Fibroblast of lung (primary cell): ENCODE measurements at places on chromosomes 2 and 18. TPM values are rescaled to one million over a fixed set of nuclear protein-coding genes. Genes with fewer than 3 reads are reported as not detected.

FBXO15 gene
- 0.77 and 0.83 TPM in 2 replicates for total RNA-seq

BCL11A gene
- under 0.01 and 0.17 TPM in 2 replicates for total RNA-seq

- peaks cover 9% of the 10 kb centered on the region for H3K4me1 ChIP-seq
- no peak for DNase-seq
- H3K36me3 ChIP-seq: peaks cover 2% of the 10 kb centered on the region
- no peaks in the 10 kb centered on the region for H3K27me3 ChIP-seq
These were observed 120.6 kb upstream of the EML6 start for GRCh38 chr2:54602736-54603322.

DNA sequence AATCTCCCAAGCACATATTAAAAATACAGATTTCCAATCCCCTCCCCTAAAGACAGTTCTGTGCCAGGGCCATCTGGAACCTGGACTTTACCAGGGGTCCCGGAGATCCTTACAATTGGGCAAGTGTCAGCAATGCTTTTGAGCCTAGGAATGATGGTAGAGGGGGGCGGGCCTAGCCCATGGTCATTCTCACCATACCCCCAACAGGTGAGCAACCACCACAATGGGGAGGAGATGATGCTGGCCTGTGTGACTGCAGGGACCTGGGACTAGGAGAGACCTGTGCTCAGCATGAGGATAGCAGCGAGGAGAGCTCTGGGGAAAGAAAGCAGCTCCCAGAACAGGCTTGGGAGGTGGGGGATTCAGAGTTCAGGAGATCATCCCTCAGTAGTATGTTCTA is 13.9 kb upstream of the ASAP2 start:
- DNase-seq: no peak
- peak overlapping the region; percentile 83 for H3K27ac ChIP-seq
- H3K4me1 ChIP-seq: peaks cover 7% of the 10 kb centered on the region
- no peak overlapping the region for H3K4me3 ChIP-seq
- H3K27me3 ChIP-seq: no peaks in the 10 kb centered on the region
- H3K36me3 ChIP-seq: no peaks in the 10 kb centered on the region

XDH gene
- total RNA-seq: under 0.01 and 0.50 TPM in 2 replicates

DNA sequence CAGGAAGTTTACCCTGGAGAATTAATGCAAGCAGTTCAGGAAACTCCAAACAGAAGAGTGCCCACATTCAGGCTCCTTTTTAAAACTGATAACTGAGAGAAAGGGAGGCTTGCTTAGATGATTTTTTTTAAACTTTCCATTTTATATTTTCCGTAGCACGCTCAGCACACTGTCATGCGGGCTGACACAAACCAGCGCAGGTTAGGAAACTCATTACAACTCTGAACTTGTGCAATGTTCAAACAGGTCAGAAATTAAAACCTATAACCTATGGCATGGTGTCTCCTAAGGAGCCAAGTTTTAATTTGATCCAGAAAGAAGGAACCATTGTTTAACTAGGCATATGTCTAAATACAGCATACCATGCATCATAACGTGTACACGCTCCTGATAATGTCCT is 117.7 kb upstream of the SMIM21 start:
- DNase-seq: no peak
- H3K36me3 ChIP-seq: no peaks in the 10 kb centered on the region
- no peaks in the 10 kb centered on the region for H3K27me3 ChIP-seq
- no peaks in the 10 kb centered on the region for H3K4me1 ChIP-seq

- no peaks in the 10 kb centered on the region for H3K27me3 ChIP-seq
- H3K4me1 ChIP-seq: peaks cover 2% of the 10 kb centered on the region
- no peak overlapping the region for H3K27ac ChIP-seq
These were observed 22.9 kb downstream of the WIPF1 start for GRCh38 chr2:174574657-174575056.

DNA sequence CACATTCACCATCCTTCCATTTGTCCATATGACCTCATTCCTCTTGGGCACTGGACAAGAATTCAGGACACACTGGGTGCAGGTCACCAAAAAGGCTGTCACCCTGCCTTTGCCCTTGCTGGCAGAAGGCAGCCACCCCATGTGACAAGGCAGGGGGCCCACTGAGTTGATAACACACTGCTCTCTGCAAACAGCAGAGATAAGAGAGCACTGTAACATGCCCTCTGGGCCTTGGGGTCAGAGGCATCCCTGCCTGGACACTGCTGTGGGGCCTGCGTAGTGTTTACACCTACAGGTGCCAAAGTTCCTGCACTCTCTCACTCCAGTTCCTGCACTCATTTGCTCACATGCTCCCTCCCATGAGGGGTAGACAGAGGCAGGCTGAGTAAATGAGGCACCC is 344.7 kb upstream of the TCF4 start:
- H3K4me1 ChIP-seq: no peaks in the 10 kb centered on the region
- no peaks in the 10 kb centered on the region for H3K36me3 ChIP-seq
- H3K27ac ChIP-seq: no peak overlapping the region
- no peak for DNase-seq
- H3K4me3 ChIP-seq: no peak overlapping the region
- H3K27me3 ChIP-seq: no peaks in the 10 kb centered on the region

WNT6 gene
- total RNA-seq: not detected in 2 replicates

DNA sequence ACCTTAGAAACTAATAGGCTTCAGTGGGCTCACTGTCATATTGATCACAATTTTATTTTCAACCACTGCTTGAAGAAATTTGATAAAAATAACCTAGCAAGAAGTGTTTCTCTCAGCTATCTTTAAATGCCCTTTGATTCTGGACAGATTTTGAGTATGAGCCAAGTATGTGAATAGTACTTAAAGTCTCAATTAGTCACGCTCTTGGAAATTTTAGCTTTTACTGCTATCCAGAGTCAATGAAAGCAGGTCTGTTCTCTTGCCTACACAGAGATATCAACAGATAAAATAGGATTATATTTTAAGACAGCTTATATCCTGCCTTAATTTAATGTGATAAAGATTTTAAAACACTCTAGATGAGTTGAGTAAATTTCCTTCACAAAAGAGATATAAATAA is 337.3 kb downstream of the CBLN2 start:
- DNase-seq: peak; percentile 2
- H3K4me1 ChIP-seq: no peaks in the 10 kb centered on the region
- no peaks in the 10 kb centered on the region for H3K36me3 ChIP-seq
- H3K4me3 ChIP-seq: no peak overlapping the region

ACOXL gene
- not detected in 2 replicates for total RNA-seq

GRCh38 chr2:151040039-151040438 is 221.6 kb downstream of the RBM43 start:
- H3K27ac ChIP-seq: no peak overlapping the region
- no peak overlapping the region for H3K4me3 ChIP-seq
- no peaks in the 10 kb centered on the region for H3K36me3 ChIP-seq
- peak; percentile 72 for DNase-seq

DNA sequence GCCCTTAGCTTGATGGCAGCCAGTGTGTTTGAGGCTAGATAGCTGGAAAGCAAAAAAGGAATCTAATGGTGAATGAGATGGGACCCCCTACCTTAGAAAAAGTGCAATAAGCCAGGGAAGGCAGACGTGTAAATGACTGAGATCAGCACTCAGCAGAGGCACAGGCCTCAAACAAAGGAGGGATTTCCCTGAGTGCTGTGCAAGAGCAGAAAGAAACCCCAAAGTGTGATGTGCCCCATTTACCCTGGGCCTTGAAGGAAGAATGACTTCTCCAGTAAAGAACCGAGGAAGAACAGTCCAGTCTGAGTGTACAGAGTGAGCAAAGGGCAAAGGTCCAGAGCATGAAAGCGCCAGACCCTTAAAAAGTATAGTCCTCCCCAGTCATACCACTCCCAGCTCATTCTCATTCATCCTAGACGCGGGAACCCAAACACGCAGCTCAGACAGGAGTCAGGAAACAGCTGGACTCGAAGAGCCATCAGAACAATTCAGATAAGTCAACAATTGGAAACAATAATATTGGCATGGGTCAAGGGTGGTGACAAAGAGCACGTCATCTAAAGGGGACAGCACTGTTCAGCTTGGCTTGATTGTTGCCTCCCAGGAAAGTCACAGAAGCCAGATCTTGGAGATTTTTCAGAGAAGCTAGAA is 121.7 kb downstream of the INO80D start:
- no peak for DNase-seq
- no peaks in the 10 kb centered on the region for H3K36me3 ChIP-seq
- no peaks in the 10 kb centered on the region for H3K4me1 ChIP-seq
- no peak overlapping the region for H3K4me3 ChIP-seq

DNA sequence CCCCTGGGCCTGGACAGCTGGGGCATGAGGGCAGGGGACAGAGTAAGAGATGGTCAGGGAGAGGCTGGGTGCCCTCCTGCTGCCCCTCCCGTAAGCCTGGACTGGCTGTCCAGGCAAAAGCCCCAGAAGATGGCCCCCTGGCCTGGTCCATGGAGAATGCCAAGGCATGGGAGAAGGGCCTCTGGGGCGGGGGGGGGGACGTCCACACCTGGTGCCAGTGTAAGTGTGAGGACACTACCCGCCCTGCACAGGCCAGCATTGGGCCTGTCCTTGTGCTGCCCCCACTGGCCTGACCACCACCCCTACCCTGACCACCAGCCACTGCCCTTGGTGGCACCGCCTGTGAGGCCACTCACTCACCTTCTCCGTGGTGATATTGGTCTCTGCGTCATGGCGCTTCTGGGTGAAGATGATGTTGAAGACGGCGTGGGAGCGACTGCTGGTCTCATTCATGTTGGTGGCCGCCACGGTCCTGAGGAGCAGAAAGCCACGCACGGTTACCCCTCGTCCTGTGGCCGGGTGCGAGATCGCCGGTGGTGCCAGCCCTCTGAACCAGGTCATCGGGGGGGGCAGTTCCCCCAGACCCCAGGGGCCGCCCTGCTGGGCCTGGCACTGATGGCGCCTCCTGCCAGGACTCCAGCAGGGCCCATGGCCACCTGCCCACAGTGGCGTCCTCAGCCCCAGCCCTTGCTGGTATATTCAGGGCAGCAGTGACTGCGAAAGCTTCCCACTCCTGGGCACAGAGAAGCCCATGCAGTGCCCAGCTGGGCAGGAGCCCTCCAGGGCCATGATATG is 35.2 kb downstream of the KIF1A start:
- no peak for DNase-seq
- H3K36me3 ChIP-seq: no peaks in the 10 kb centered on the region
- no peak overlapping the region for H3K27ac ChIP-seq
- no peaks in the 10 kb centered on the region for H3K27me3 ChIP-seq
- H3K4me3 ChIP-seq: no peak overlapping the region

GRCh38 chr18:40148960-40149359 is 1806.1 kb upstream of the PIK3C3 start:
- DNase-seq: no peak
- H3K4me3 ChIP-seq: no peak overlapping the region
- no peak overlapping the region for H3K27ac ChIP-seq
- H3K4me1 ChIP-seq: no peaks in the 10 kb centered on the region
- no peaks in the 10 kb centered on the region for H3K27me3 ChIP-seq

DNA sequence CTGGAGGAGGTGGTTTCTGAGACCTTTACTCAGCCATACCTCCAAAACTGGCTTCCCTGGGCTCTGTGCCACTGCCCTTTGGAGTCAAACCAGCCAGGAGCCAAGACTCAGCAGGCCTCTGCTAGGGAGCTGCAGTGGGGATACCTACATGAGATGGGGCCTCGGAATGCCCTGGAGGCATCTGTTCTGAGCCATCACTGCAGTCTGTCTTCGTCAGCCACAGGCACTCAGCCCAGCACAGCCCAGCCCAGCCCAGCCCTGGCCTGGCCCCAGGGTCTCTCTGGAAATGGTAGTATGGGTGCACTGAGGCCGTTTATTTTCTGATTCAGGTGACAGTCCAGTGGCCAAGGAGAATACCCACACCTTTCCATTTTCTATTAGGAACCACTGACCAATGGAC is 209.8 kb downstream of the CELF4 start:
- H3K27me3 ChIP-seq: no peaks in the 10 kb centered on the region
- H3K4me3 ChIP-seq: no peak overlapping the region
- DNase-seq: no peak
- no peak overlapping the region for H3K27ac ChIP-seq
- H3K4me1 ChIP-seq: no peaks in the 10 kb centered on the region

IL37 gene
- not detected in 2 replicates for total RNA-seq

SKOR2 gene
- total RNA-seq: not detected in 2 replicates

- peak overlapping the region; percentile 62 for H3K4me3 ChIP-seq
- H3K36me3 ChIP-seq: no peaks in the 10 kb centered on the region
- H3K27me3 ChIP-seq: no peaks in the 10 kb centered on the region
- no peak for DNase-seq
- H3K27ac ChIP-seq: peak overlapping the region; percentile 94
- H3K4me1 ChIP-seq: peaks cover 18% of the 10 kb centered on the region
These were observed 1.4 kb upstream of the CASP8 start for GRCh38 chr2:201258666-201259615.

DNA sequence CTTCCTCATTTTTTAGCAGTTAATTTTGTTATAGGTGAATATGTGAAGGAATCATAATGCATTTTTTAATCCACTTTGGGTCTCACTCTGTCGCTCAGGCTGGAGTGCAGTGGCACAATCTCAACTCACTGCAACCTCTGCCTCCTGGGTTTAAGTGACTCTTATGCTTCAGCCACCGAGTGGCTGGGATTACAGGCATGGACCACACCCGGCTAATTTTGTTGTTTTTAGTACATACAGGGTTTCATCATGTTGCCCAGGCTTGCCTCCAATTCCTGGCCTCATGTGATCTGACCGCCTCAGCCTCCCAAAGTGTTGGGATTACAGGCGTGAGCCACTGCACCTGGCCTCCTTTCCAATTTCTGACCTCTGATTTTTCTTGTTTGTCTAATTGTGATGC is 17.7 kb downstream of the SCYGR5 start:
- H3K4me3 ChIP-seq: no peak overlapping the region
- H3K4me1 ChIP-seq: no peaks in the 10 kb centered on the region
- DNase-seq: no peak
- no peaks in the 10 kb centered on the region for H3K27me3 ChIP-seq
- H3K27ac ChIP-seq: no peak overlapping the region

DNA sequence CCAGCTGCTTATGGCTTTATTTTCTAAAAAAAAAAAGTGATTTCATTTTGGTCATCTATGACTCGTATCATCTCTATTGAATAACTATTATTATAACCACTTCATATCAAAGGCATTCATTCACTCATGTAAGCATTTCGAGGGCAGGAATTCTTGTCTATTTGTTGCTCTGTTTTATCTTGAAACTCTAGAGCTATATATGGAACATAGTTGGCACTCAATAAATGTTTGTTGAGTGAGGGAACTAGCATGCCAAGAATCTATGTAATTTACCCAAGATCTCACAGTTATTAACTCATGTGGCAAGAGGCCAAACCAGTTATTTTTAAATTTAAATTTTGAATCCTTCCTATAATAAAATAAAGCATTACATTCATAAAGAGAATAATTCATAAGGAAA is 470.1 kb downstream of the TMX3 start:
- no peaks in the 10 kb centered on the region for H3K36me3 ChIP-seq
- no peaks in the 10 kb centered on the region for H3K27me3 ChIP-seq
- DNase-seq: peak; percentile 70
- H3K4me1 ChIP-seq: no peaks in the 10 kb centered on the region
